ENCODE measurements at places on chromosomes 4 and X. TPM values are rescaled to one million over a fixed set of nuclear protein-coding genes. Genes with fewer than 3 reads are reported as not detected.

Gene ATP1B4
- polyA plus RNA-seq, result not detected

Gene CABS1
- polyA plus RNA-seq, result not detected

Gene FAT4
- 7.2 TPM for polyA plus RNA-seq

Gene SMARCA1
- polyA plus RNA-seq, result 32.8 TPM

Gene FAM13A
- 9.5 TPM for polyA plus RNA-seq

Gene COX7B2
- polyA plus RNA-seq, result not detected

Gene GPRIN3
- not detected for polyA plus RNA-seq

- H3K4me3 ChIP-seq, result no peak overlapping the region
- no peaks in the 10 kb centered on the region for H3K4me1 ChIP-seq
- no peaks in the 10 kb centered on the region for H3K27me3 ChIP-seq
- no peaks in the 10 kb centered on the region for H3K36me3 ChIP-seq
- no peak overlapping the region for H3K27ac ChIP-seq
- no peak for DNase-seq
Measured at GRCh38 chrX:123493857-123494256, 239.0 kb downstream of the THOC2 start.

DNA sequence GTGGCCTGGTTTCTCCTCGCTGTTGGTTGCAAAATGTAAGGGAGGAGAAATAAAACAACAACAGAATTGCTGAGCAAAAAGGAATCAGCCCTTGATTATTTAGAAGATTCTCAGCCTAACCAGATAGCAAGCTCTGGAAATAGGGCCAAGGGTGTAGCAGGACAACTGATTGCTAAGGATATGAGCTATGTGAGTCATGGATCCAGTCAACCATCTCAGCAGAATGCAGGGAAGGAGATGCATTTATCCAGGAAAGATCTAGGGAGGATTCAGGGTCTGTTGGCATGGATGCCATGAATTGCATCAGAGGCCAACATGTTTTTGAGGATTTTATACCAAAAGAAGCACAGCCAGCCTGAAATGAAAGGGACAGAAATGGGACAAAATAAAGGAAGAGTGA, 2.2 kb upstream of the XAGE3 start:
- H3K27ac ChIP-seq, result no peak overlapping the region
- DNase-seq, result no peak
- H3K4me3 ChIP-seq, result no peak overlapping the region
- H3K27me3 ChIP-seq, result peaks cover 27% of the 10 kb centered on the region

DNA sequence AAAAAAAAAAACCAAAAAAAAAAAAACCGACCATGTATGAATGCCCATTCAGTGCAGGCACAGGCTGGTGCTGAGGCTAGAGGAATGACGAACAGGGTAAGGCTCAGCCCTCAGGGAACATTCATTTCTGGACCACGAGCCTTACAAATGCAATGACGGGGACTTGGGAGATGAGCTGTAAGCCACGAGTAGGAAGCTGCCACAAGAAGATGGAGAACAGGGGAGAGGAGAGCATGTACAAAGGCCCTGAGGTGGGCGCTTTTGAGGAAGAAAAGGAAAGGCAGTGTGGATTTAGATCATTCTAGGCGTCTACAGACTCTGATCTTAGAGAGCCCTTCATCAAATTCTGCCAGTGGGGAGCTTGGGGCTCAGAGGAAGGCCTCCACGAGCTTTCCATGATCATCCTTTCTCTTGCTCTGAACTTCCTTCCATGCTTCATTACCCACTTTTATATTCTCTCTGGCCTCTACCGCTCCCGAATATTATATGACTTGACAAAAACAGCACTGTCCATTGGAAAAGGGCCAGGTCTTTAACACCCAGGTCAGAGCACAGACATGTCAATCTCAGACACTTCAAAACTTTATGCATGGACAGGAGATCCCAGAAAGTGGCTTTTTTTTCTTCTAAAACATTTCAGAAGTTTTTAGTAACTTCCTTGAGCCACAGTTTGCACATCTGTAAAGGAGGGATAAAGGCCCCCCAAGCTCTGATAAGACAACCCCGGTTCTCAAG, 3.3 kb upstream of the ZNF518B start:
- no peak overlapping the region for H3K27ac ChIP-seq
- DNase-seq, result no peak
- H3K4me1 ChIP-seq, result no peaks in the 10 kb centered on the region
- H3K36me3 ChIP-seq, result no peaks in the 10 kb centered on the region

DNA sequence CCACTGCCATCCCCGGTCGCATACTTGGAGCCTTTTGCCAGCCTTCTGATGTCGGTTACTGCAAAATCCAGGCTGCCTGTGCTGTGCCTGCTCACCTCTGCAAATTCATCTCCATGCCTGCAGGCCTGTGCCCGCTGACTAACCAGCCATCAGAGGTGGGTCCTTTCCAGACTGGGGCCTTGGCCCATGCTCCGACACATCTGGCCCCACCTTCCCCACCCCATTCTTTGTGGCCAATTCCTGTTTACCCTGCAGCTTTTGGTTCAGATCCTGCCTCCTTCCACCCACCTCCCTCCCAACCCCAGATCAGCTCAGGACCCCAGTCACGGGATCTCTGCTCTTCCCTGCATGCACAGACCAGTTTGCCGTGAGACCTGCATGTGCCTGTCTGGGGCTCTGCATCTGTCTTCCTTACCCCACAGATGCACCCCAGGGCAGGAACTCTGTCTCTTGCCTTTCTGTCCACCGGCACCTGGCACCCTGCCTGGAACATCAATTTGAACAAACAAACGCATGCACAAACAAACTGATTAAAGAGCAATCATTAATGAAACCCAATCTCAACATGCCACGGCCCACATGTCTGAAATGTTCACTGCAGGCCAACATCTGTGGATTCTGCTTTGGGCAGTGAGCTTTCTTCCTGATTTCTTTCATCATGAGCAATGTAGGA, 112.8 kb upstream of the PSAPL1 start:
- H3K36me3 ChIP-seq, result no peaks in the 10 kb centered on the region
- peak; percentile 13 for DNase-seq
- H3K27me3 ChIP-seq, result peaks cover 8% of the 10 kb centered on the region
- no peak overlapping the region for H3K4me3 ChIP-seq
- no peak overlapping the region for H3K27ac ChIP-seq
- no peaks in the 10 kb centered on the region for H3K4me1 ChIP-seq

DNA sequence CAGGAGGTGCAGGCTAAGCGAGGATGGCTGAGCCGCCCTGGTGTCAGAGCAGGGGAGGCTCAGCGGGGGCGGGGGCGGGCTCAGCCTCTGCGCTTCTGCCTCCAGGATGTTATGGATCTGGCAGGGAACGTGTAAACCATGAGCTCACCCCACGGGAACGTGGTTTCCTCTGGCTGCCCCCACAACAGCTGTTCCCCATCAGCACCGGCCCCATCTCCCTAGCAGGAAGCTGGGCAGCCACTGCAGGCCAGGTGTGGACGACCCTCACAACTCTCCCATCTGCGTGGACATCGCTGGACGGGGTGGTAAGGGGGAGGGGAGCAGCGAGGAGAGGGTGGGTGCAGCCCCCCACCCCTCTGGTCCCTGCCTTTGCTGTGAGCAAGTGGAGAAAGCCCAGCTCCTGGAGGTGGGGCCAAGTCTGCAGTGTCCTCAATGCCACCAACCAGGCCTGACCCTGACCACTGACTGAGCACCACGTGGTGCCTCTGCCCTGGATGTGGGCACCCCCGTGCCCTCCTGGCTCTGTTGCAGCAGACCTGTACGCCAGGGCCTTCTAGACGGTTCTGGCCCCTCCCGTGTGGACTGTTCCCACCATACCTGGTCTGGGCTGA, 28.1 kb upstream of the SPON2 start:
- no peaks in the 10 kb centered on the region for H3K36me3 ChIP-seq
- peaks cover 39% of the 10 kb centered on the region for H3K4me1 ChIP-seq
- DNase-seq, result peak; percentile 95
- peak overlapping the region; percentile 97 for H3K27ac ChIP-seq
- no peak overlapping the region for H3K4me3 ChIP-seq
- no peaks in the 10 kb centered on the region for H3K27me3 ChIP-seq

GRCh38 chr4:148059617-148060180, 327.8 kb downstream of the ARHGAP10 start:
- H3K36me3 ChIP-seq, result peaks cover 13% of the 10 kb centered on the region
- peaks cover 2% of the 10 kb centered on the region for H3K4me1 ChIP-seq
- DNase-seq, result no peak
- no peak overlapping the region for H3K27ac ChIP-seq

GRCh38 chr4:99827857-99828256, 11.2 kb downstream of the DAPP1 start:
- no peak overlapping the region for H3K4me3 ChIP-seq
- H3K27ac ChIP-seq, result no peak overlapping the region
- peaks cover 2% of the 10 kb centered on the region for H3K27me3 ChIP-seq
- no peaks in the 10 kb centered on the region for H3K36me3 ChIP-seq
- no peak for DNase-seq
- no peaks in the 10 kb centered on the region for H3K4me1 ChIP-seq

GRCh38 chr4:46444318-46445000, 54.5 kb upstream of the GABRA2 start:
- H3K36me3 ChIP-seq, result no peaks in the 10 kb centered on the region
- H3K4me3 ChIP-seq, result no peak overlapping the region
- H3K27ac ChIP-seq, result no peak overlapping the region
- DNase-seq, result peak; percentile 78
- peaks cover 2% of the 10 kb centered on the region for H3K4me1 ChIP-seq

GRCh38 chrX:65706041-65706828, 38.8 kb downstream of the MSN start:
- peak; percentile 85 for DNase-seq
- H3K4me1 ChIP-seq, result peaks cover 21% of the 10 kb centered on the region
- no peak overlapping the region for H3K4me3 ChIP-seq
- H3K36me3 ChIP-seq, result no peaks in the 10 kb centered on the region
- no peaks in the 10 kb centered on the region for H3K27me3 ChIP-seq

GRCh38 chr4:56618734-56619133, 62.4 kb downstream of the HOPX start:
- H3K36me3 ChIP-seq, result no peaks in the 10 kb centered on the region
- H3K27ac ChIP-seq, result no peak overlapping the region
- no peaks in the 10 kb centered on the region for H3K4me1 ChIP-seq
- DNase-seq, result no peak
- H3K27me3 ChIP-seq, result no peaks in the 10 kb centered on the region

- no peaks in the 10 kb centered on the region for H3K36me3 ChIP-seq
- H3K27me3 ChIP-seq, result peaks cover 2% of the 10 kb centered on the region
- H3K4me3 ChIP-seq, result no peak overlapping the region
- H3K27ac ChIP-seq, result no peak overlapping the region
Measured at GRCh38 chr4:6123541-6123940, 76.8 kb downstream of the JAKMIP1 start.

DNA sequence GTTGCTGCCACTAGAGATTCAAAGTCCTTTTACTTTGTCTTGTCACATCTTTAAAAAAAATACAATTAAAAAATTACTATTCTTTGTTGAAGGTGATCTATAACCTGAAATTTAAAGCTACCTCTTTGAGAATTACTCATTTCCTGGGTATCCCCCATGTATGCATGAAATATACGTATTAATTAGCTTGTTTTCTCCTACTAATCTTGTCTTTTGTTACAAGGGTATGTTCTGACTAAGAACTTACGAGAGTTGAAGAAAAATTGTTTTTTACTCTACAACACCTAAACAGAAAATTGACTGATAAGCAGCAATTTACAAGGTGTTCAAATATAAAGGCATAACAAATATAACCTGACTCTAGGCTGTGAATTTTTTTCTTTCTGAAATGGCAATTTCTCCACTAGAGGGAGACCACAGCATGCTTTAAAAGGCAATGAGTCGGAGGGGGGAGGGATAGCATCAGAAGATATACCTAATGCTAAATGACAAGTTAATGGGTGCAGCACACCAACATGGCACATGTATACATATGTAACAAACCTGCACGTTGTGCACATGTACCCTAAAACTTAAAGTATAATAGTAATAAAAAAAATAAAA, 249.6 kb downstream of the OPHN1 start:
- H3K27ac ChIP-seq, result no peak overlapping the region
- H3K4me1 ChIP-seq, result peaks cover 2% of the 10 kb centered on the region
- H3K4me3 ChIP-seq, result no peak overlapping the region
- DNase-seq, result peak; percentile 51

- H3K27ac ChIP-seq, result no peak overlapping the region
- no peaks in the 10 kb centered on the region for H3K27me3 ChIP-seq
- H3K36me3 ChIP-seq, result no peaks in the 10 kb centered on the region
- H3K4me1 ChIP-seq, result no peaks in the 10 kb centered on the region
- no peak for DNase-seq
- H3K4me3 ChIP-seq, result no peak overlapping the region
Measured at GRCh38 chrX:19704132-19704531, 183.3 kb downstream of the SH3KBP1 start.

- H3K4me3 ChIP-seq, result no peak overlapping the region
- no peak for DNase-seq
- no peaks in the 10 kb centered on the region for H3K27me3 ChIP-seq
- no peaks in the 10 kb centered on the region for H3K4me1 ChIP-seq
- no peak overlapping the region for H3K27ac ChIP-seq
- no peaks in the 10 kb centered on the region for H3K36me3 ChIP-seq
Measured at GRCh38 chrX:124280294-124280902, 52.1 kb upstream of the TEX13D start.

DNA sequence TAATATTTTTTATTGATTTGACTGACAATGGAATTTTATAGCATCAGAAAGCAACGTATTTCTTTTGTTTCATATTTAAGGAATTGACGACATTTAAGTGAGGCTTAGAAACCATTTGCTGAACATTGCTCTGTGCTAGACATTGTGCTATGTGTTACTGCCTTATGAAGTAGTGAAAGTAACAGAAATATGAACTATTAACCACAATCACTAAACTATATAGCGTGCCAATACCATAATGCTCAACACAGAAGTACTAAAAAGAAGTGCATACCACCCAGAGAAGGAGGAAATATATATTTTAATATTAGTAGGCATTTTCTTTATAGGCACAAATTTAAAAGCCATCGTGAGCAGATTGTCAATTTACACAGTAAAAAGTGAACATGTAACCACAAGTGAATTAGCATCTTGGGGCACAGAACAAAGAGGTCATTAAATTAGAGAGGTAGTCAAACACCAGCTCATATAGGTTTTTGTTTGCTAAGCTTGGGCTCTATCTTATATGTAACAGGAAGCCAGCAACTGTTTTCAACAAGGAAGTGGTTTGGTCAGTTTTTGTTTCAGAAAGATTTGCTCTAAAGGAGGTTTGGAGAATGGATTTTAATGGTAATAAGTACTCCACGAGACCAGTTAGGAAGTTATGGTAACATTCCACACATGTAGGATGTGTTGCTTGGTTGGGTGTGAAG, 270.7 kb downstream of the GRXCR1 start:
- no peaks in the 10 kb centered on the region for H3K27me3 ChIP-seq
- H3K36me3 ChIP-seq, result no peaks in the 10 kb centered on the region
- no peak overlapping the region for H3K27ac ChIP-seq
- no peak overlapping the region for H3K4me3 ChIP-seq
- no peaks in the 10 kb centered on the region for H3K4me1 ChIP-seq
- no peak for DNase-seq

All from IMR-90 (cell line).